ENCODE measurements at places on chromosomes 2 and 18.

DNA sequence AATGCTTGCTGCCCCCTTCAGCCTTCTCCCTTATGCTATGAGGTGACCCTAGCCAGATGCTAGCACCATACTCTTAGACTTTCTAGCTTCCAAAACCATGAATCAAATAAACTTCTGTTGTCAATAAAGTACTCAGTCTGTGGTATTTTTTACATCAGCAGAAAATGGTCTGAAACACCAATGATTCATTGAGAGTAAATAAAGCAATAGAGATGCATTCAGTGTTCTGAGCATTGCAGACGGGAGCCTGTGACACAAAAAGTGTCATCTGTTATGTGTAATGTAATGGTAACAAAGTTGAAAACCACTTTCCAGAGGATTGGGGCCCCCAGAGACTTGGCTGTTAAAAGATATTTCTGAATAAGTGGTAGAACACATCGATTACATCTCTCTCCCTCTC, 758.0 kb upstream of the NRXN1 start:
- DNase-seq: no peak

DNA sequence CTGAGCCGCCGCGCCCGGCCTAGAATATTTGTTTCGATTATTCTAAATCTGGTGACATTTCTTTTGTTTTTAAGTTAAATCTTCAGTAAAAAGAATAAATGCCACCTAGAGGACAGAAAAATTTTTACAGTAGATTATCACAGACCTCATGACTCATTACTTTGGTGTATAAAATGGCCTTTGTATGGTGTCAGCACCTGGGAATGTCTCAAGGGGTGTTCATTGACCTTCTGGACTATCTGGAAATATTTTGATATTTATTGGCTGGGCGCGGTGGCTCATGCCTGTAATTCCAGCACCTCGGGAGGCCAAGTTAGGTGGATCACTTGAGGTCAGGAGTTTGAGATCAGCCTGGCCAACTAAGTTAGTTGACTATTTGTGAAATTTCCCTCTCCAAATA, 30.3 kb upstream of the SLC30A6 start:
- no peak for DNase-seq

- no peak for DNase-seq
These were observed 29.1 kb downstream of the SP140L start for GRCh38 chr2:230356084-230356483.

DNA sequence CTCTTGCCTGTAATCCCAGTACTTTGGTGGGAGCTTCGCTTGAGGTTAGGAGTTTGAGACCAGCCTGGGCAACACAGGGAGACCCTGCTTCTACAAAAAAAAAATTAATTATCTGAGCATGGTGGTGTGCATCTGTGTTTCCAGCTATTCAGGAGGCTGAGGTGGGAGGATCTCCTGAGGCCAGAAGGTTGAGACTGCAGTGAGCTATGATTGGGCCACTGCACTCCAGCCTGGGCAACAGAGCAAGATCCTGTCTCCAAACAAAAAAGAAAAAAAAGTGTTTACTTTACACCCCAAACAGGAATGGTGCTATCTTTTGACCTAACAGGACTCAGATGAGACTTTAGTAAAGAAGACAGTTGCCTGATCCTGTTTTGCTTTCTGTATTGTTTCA, 35.6 kb downstream of the MAL start:
- DNase-seq: no peak

DNA sequence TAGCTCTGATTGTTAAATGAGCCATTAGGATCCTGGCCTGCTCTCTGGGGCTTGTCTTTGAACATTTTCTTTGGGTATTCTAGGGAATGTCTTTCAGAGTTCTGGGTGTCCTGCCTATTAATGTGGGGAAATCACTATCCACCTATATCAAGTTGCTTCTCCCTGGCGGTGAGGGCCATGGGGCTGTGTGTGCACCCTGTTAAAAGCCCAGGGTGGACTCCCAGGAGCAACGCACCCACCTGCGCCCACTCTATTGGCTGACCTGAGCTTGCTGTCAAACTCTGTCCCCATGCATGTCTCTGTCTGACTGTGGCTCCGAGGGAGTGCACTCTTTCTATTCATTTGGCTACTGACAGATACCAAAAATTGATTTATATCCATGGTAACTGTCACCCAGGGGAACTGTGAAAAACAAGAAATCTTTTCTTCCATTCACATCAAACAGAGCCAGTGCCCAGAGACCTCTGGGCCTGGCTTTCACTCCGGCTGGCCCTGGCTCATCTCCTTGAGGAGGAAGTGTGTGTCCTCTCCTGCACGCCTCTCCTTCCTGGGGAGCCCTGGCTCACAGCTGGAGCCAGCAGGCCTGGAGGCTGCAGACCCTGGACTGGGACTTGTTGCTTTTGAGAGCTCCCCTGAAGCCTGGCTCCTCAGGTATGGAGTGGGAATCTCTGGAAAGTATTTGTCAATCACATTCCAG, 10.5 kb upstream of the TOGARAM2 start:
- DNase-seq: no peak

DNA sequence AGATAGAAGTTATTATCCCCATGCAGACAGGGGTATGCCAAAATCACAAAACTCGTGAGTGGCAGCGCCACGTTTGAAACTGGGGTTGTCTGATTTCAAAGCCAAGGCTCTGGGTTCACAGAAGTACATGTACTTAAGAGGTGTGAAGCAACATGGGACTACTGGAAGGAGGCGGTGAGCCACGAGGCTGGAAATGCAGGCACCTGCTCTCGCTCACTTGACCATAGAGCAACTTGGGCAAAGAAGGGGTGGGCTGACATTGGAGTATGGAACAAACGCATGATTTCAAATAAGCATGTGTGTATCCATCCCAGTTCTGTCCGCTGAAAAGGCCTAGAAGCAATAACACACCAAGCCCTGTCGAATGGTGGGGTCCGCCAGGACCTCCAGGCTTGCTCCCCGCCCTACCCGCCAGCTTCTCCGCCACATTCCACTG, 593 bp upstream of the ACTR2 start:
- DNase-seq: no peak

GRCh38 chr18:27652480-27653121, 467.5 kb upstream of the CHST9 start:
- DNase-seq: no peak

GRCh38 chr2:29241955-29242565, 126.8 kb downstream of the CLIP4 start:
- no peak for DNase-seq

DNA sequence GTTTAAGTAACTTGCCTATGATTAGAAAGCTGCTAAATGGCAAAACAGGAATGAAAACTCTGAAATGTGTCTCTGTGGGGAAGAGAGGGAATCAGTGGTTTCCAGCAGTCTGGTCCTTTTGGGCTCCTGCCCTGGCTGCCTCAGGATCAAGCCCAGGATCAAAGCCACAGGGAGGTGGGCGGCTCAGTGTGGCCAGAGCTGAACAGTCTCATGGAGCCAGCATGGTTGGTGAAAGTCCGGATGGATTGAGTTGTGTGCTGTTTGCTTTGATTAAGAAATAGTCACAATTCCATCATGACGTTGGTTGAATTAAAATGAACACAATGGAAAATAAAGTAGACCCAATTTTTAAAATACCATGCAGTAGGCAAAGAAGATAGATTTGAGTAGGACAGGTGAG, 344.2 kb downstream of the LPIN1 start:
- no peak for DNase-seq

DNA sequence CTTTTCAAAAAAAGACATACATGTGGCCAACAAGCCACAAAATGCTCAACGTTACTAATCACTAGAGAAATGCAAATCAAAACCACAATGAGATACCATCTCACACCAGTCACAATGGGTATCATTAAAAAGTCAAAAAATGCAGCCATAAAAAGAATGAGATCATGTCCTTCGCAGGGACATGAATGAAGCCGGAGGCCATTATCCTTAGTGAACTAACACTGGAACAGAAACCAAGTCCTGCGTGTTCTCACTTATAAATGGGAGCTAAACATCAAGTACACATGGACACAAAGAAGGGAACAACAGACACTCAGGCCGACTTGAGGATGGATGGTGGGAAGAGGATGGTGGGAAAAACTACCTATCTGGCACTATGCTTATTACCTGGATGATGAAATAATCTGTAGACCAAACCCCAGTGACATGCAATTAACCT, 17.8 kb upstream of the ATL2 start:
- no peak for DNase-seq

Measured in stimulated activated CD4-positive, alpha-beta T cell treated with anti-CD3 and anti-CD28 coated beads, TNF-alpha, amount 100 ng/mL, for 4 hours (primary cell).